ENCODE measurements at places on chromosomes 3 and 15.

DNA sequence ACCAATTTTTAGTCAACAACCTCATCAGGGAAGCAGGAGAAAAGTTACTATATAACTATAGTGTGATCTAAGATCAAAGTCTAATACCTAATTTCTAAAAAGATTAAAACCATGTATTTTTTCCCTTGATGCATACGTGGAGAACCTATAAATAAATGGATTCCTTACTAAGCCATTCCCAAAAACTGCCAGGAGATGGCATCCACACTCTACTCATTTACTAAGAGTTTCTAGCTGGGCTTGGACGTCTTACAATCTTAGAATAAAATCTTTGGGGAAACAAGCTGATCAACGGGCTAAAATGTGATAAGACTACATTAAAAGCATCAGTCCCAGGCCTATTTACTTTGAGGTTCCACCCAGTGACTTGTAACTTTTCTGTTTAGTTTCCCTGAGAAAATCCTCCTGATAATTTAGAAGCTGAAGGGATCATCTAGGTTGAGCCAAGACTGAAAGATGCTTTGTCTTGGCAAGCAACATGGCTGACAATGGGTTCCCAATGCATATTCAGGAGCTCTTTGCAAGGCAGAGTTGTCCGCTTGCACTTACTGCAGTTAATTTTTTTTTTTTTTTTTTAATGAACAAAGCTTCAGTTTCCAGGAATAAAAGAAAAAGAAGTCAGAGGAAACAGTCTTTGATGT, 85.5 kb upstream of the FGF12 start:
- DNase-seq = no peak

DNA sequence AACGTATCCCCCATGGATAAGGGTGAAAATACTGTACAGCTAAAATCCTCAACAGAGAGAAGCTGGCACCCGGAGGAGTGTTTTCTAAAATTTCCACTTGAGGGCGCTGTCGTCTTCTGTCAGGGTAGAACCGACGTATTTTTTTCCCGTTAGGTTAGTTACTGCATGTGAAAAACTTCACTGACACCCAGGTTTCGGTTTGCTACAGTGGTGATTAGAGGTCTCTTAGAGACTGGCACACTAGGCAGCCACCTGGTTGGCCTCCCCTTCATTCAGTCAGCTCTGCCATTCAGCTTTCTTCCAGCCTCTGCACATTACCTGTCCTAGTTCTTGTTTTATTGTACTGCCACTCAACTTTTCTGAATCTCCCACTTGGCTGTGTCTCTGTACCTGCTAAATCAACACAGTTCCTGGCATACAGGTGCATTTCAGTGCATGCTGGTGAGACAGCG, 18.4 kb downstream of the CCK start:
- DNase-seq = peak; percentile 38

GRCh38 chr3:45199837-45200648, 26.0 kb downstream of the TMEM158 start:
- no peak for DNase-seq

GRCh38 chr3:54355800-54356199, 233.4 kb downstream of the CACNA2D3 start:
- DNase-seq = no peak

GRCh38 chr15:80503319-80503952, 99.3 kb downstream of the ARNT2 start:
- DNase-seq = no peak

DNA sequence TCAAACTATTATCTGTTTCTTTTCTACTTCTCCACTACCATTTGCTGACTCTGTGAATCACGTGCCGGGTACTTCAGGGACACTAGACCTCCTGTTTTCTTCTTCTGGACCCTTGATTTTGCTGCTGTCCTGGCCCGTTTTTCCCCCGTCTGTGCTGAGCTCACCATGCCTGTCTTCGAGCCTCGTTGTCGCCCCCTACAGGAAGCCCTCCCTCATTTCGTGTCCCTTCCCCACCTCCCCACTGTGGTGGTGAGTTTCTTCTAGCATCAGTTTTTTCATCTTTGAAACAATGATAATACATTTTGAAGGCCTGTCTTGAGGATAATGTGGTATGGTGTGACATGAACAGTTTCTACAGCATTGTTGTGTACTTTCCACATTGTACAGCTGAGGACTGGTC, 12.8 kb downstream of the GABRG3 start:
- DNase-seq = no peak

- no peak for DNase-seq
These were observed 205.2 kb upstream of the ROBO2 start for GRCh38 chr3:76834657-76835056.

- no peak for DNase-seq
These were observed 52.4 kb downstream of the SETMAR start for GRCh38 chr3:4355401-4356219.

DNA sequence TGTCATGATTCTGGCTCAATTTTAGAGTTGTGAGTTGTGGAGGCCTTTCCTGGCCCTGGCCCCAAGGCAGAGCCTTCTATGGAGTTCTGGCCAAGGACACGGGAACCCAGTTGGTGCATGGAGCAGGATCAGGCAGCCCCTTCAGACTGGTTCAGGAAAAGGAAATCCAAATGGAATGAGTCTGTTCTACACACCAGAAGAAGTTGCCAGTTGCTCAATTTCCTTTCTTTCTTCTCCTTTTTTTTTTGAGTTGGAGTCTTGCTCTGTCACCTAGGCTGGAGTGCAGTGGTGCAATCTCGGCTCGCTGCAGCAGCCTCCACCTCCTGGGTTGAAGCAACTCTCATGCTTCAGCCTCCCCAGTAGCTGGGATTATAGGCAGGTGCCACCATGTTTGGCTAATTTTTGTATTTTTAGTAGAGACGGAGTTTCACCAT, 28.9 kb upstream of the BHLHE40 start:
- no peak for DNase-seq

- no peak for DNase-seq
These were observed 456.3 kb downstream of the FOXP1 start for GRCh38 chr3:71127052-71127831.

- no peak for DNase-seq
These were observed 31.4 kb upstream of the UACA start for GRCh38 chr15:70794596-70795310.

GRCh38 chr3:102114264-102114979, 265.1 kb downstream of the NFKBIZ start:
- DNase-seq = no peak

- no peak for DNase-seq
These were observed 32.3 kb downstream of the RFT1 start for GRCh38 chr3:53097887-53098286.

- DNase-seq = no peak
These were observed 7.2 kb downstream of the ITIH3 start for GRCh38 chr3:52801839-52802238.

GRCh38 chr15:101310508-101310907, 15.5 kb upstream of the SNRPA1 start:
- no peak for DNase-seq

- DNase-seq = no peak
These were observed 1455.6 kb upstream of the GBE1 start for GRCh38 chr3:83216919-83217594.

DNA sequence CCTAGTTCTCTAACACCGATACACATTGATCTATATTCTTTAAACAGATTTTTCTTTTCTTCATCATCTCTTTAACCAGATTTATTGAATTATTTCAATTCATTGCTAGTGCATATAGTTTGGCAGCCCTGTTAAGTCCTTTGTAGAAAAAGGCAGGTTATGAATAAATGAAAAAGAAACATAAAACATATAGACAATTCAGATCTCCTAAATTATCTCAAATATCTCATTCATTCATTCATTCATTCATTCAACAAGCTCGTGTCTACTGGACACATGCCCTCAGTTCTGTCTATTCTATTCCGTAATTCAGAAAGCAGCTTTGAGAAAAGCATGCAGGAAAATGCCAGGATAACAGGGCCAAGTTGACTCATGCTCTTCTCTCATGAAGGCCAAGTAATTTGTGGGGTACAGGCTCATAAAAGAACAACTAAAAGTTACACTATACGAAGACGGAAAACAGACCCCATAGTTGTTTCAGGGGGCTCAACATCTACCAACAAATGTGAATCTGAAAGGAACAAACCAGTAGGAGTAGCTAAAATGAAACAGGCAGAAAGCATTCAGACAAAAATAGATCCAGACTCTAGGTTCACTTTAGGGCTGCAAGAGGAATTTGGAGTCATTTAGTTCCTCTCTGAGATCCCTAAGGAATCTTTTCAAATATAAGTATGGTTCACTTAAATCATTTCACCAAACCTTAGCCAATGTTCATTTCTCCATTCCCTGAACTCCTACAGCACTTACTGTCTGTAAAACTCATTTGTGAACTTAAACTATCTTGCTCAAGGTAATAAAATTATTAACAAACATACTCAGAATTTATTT, 7.5 kb downstream of the ZNF148 start:
- no peak for DNase-seq

DNA sequence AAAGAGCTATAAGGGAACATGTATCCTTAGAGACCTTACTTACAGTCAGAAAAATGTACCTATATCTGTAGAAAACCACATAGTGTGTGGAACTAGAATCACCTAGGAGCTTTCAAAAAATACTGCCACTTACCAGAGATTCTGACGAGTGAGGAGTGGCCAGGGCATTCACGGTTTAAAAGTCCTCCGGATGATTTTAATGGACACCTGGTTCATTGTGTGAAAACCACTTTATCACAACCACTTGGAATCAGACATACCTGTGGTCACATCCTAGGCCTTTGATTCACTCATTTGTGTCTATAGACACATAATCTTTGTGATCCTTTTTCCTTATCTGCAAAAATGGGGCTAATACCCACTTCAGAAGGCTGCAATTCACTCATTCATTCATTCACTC, 159.8 kb downstream of the MBNL1 start:
- DNase-seq = no peak

DNA sequence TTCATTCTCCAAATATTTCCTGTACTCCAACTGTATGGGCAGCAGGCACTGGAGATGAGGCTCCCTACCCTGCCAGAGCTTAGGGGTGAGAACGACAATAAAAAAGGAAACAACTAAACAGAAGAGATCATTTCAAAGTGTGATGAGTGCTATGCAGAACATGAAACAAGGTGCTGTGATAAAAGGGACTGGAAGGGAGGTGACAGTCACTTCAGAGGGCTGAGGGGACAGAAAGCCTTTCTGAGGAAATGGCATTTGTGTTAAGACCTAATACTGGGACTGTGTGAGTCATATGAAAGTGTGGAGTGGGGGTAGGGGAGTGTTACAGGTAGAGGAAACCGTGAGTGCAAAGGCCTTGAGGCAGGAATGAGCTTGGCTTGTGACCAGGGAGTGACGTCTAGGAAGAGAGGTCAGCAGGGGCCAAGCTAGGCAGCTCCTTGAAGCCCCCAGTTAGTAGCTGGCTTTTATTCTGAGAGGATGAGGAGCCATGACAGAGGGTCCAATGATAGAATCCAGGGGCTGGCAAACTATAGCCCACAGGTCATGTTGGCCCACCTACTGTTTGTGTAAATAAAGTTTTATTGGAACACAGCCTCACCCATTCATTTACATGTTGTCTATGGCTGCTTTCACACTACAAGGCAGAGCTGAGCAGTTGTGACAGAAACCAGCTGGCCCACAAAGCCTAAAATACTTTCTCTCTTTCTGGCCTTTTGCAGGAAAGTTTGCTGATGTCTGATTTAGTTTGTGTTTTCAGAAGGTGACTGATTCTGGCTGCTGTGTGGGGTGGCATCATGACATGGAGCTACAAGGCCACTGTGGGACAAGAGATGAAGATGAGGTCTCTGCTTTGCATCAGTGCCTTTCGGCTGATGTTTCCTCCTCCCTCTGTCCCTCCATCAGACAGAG, 56.6 kb downstream of the LSM3 start:
- no peak for DNase-seq

DNA sequence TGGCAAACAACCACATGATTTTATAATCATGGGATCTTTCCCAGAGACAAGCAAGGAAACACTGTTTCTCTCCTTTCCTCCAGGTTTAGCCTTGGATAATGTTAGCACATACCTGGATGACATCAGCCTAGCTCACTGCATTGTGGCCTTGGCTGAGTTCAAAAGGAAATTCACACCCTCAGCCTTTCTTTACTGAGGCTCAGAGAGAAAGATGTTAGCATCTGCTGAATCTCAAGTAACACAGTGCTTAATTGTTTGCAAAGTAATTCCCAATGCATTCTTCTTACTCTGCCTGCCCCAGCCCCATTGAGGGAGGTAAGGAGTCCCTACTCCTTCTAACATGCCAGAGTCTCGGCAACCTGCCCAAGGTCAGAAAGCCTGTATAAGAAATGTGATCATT, 432.2 kb upstream of the LMCD1 start:
- DNase-seq = no peak

DNA sequence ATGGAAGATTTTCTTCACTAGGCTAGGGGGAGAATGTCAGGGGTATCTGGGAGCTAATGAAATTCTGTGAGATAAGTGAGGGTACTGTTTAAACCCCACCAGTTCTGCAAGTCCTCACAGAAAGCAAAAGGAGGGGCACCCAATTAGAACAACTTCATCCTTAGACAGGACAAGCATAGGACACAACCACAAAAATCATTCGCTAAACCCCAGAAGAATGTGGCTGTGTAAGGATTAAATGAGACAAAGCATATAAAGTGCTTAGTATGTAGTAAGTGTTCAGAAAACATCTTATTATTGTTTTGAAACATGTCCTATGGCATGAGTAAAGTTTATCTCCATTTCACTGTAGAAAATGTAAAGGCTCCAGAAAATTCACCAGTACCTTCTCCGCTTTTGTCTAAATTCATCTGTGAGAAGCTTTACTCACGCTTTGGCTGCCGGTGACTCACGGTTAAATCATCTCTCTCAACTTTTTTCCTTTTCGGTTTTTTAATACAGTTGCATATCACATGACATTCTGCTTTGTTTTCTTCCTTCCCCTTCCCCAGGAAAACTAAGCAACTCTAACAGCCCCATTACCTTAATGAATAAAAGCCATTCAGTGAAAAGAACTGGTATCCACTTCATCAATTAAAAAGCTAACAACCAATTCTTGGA, 1.7 kb downstream of the CLRN1 start:
- no peak for DNase-seq

GRCh38 chr3:62662677-62663076, 212.5 kb downstream of the CADPS start:
- DNase-seq = no peak

DNA sequence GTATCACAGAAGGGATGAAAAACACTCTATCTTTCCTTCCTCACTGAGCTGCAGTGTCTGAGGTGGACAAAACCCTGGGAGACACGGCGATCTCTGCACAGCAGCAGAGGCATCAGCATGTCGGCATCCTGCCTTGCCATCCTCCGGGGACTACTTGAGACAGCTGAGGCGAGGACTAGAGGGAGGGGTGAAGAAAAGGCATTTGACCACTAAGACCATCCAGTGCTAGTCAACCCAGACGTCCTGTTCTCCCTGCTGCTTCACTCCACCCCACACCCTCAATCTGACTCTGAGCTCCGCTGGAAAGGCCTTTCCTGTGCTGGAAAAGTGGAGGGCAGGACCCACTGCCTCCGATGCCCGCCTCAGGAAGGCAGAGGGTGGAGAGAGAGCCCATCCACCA, 67.3 kb downstream of the VGLL4 start:
- DNase-seq = no peak

All from stimulated activated CD8-positive, alpha-beta memory T cell treated with anti-CD3 and anti-CD28 coated beads, Interleukin-15, amount 100 ng/mL, for 4 hours (primary cell).